ENCODE measurements at places on chromosomes 6 and 20.

GRCh38 chr6:127784468-127784867, 116.4 kb downstream of the THEMIS start:
- no peak for DNase-seq

- DNase-seq = no peak
These were observed 43.2 kb downstream of the NCOA3 start for GRCh38 chr20:47544852-47545251.

GRCh38 chr20:16261733-16262273, 311.4 kb downstream of the KIF16B start:
- no peak for DNase-seq

DNA sequence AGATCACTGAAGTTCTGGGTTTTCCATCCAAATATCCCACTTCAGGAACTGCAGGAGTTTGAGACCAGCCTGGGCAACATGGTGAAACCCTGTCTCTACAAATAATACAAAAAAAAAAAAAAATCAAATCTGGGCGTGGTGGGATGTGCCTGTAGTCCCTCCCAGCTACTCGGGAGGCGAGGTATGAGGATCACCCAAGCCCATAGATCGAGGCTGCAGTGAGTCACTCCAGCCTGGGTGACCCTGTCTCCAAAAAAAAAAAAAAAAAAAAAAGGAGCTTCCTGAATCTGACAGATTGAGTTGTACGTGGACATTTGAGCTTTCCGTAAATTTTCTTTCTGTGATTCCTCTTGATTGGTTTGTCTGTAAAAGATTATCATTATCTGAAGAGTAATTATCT, 55.6 kb downstream of the TULP4 start:
- DNase-seq = no peak

DNA sequence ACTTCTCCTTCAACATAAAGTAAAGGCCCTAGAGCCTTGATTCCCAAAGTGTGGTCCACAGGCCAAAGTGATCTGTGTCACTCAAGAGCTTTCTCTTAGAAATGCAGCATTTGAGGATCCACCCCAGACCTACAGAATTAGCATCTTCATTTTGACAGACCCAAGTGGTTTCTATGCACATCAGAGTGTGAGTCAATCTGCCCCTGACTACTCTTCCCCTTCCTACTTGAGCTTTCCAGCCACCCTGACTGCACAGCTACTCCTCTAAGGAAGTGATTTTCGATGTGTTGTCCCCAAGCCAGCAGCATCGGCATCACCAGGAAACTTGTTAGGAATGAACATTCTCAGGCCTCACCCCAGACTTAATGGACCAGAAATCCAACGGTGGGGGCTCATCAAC, 2.6 kb downstream of the MEP1A start:
- DNase-seq = no peak

DNA sequence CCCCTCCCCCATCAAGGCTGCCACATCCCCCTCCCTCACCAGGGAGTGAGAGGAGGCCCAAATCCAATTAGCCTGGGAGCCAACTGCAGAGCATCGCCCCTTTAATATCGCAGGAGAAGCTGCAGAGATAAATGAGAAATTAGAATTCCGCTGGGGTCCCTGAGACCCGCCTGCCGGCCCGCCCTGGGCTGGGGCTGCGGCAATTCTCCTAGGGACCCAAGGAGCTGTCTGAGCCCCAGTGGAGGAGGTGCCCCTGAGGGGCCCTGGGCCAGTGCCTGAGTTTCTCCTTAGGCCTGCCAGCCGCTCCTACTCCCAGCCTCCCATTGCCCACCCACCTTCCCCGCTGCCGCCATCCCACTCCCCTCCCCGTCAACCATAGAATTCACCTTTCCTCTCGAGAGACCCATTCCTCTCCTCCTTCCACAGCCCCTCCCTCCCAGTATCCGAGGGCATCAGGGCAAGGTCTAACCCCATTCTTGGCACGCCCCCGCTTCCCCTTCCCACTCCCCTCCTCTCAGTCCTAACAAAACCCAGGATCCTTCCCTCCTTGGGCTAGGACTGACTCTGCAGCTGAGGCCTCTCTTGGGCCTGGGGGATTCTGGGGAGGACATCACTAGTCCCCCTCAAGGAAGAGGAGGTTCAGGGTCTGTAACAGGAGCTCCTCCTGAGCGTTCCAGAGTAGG, 20.0 kb upstream of the CDH22 start:
- DNase-seq = no peak

- DNase-seq = no peak
These were observed 293.5 kb downstream of the ARHGAP18 start for GRCh38 chr6:129416337-129416990.

DNA sequence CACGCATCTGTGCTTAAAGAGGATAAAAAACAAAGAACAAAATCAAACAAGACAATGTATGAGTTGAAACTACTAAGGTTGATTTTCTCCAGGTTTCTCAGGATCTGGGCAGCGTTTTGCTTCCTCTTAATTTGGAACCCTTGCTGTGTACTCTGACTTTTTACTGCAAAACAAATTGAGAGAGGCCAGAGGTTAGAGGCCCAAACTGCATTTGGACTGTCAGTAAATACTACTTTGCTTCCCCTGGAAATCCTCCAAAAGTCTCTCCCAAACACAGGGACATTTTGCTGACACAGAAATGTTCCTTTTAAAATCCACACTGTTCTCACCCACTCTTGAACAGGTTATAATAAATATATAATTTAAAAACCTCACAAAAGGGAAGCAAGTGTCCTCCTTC, 1.1 kb downstream of the ARG1 start:
- no peak for DNase-seq

DNA sequence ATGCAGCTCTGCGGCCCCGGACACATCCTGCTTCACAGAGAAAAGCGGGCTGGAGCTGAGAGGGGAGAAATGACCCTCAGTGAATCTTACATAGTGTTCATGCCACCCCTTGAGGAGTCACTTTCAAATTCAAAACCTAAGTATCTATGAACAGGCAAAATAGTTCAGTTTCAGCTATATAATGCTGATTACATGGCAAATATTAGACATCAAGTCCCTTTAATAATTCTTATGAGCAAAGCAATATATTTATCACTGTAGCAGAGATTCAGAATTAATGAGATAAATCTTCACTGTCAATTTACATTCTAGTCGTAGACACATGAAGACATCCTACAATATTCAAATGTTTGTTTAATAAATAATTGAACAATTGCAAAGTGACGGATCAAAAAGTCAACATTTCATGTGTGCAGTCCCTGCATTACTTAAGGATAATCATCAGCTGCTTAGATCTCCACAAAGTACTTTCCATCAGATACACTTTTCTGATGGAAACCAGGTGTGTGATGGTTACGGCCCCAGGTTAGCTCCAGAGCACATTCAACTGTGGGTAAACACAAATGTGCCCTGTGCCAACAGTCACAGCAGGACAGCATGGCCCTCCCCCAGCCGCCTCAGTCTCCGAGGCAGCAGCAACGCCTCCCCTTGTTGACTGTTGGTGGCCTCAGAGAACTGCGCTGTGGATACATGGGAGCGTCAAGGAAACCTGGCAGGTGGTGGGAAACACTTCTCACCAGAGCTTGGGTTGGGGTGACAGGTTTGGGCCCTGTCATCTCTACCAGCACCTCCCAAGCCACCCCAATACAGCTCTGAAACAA, 787 bp upstream of the PRR18 start:
- DNase-seq = peak; percentile 98

DNA sequence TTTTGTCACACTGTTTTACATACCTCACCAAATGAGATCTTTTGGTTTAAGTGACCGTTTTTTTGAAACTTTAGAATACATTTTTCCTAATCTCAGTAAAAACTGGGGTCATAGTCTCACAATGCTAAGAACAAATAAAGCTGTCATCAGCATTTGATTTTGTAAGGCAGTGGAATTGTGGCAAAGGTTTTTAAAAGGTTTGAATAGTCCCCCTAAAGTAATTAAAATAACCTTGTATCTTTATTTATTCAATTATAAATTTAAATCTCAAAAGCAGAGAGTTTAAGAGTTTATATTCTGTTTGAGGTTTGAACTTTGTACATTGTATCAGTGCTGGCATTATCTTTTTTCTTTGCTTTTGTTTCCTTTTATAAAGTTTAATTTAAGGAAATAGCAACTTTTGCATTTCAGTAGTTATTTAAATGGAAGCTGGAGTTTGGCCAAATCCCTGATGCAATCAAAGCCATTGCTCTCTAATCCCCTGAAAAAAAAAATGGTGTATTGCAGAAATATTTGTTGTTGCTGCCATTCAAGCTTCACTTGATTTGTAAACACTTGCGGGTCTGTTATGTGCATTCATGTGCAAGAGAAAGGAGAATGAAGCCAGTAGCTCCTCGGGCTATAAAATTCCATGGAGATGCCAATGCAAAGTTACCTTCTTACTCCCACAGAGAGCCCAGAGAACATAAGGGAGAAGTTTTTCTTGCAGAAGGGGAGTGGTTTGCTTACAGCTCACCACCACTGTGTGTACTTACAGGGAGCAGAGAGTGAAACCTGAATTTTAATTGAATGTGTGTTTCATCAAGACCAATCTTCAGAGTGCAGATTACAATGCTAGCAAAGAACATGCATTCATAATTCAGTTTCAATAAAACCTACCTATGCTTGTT, 391.8 kb downstream of the ARHGAP18 start:
- peak; percentile 13 for DNase-seq

DNA sequence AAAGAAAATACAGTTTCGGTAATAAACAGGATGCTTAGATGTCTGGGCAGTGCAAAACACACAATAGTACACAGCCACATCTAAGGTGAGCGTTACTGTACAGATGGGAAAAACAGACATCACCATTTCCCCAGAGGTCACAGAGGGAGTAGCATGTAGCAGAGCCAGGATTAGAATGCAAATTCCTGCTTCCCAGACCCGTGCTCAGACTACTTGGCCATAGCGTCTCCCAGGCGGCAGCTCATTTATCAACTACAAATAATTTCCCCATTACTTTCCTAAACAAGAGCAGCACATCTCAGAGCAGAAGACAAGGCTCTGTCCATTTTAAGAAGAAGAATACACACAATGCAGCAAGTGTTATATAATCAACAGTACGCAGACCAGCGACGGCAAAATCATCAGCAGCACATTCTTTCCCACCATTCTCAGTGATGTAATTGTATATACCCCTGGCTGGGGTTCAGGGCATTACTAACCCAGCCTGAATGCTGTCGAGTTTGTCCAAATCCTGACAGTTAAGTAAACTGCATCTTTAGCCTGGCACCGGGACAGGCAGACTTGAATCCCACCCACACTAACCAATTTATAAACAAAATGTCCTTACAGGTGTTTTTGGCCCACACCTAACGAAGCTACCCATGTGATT, 61.9 kb downstream of the CNKSR3 start:
- peak; percentile 28 for DNase-seq

DNA sequence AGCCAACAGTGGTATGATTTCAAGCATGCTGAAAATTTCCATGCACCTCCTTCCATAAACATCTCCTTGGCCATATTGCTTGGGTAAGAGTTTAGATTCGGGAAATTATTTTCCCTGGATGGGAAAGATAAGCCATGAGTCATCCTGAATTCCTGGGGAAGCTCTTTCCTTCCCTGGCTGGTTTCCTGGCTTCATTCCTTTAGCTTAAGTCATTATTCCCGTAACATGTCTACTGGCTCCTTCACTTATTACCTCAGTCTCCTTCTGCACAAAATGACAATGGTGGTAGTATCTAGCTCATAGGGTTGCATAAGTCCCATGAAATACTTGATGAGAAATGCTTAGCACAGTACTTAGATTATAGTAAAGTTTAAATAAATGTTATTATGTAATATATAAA, 27.6 kb downstream of the TINAG start:
- DNase-seq = no peak

- DNase-seq = no peak
These were observed 17.2 kb downstream of the COL19A1 start for GRCh38 chr6:69883551-69883950.

DNA sequence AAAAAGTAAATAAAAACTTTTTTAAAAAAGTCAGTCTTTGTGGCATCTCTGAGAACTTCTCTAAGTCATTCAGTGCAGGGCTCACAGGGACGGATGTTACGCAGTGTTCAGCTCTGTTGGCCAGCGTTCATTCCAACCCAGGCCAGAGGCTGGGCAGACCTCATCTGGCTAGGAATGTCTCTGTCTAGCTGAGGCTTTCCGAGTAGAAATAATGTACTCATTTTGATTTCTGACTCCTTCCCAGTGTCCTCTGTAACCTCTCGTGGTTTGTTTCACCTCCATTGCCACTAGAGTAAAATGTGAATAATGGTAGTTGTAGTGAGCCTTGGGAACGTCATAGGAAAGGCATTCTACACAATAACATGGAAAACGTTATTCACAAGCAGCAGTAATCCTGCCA, 135.1 kb downstream of the TMEM242 start:
- no peak for DNase-seq

DNA sequence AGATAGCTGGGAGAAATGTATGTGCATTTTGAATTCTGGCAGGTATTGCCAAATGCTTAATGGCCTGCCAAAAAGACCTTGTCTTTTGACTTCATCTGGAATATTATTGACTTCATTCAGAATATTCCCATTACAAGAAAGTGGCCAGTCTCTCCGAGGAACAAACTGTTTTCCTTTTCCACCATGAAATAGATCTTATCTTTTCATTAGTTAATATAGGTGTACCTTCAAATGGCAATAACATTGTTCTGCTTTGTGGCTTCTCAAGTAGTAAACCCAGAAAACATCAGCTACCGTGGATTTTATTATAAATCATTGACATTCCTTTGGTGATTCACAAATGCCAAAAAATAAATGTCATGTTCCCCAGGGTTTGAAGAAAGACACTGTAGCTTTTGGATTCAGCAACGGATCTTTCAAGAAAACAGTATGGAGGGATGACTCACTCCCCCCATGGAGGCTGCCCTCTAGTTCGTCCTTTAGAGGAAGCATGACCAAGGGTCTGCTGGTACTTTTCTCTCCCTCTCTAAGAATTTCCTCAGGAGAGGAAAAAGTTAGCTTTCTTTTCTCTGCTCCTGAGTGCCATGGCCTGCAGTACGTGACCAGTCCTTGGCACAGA, 1.1 kb upstream of the RNF182 start:
- DNase-seq = no peak

DNA sequence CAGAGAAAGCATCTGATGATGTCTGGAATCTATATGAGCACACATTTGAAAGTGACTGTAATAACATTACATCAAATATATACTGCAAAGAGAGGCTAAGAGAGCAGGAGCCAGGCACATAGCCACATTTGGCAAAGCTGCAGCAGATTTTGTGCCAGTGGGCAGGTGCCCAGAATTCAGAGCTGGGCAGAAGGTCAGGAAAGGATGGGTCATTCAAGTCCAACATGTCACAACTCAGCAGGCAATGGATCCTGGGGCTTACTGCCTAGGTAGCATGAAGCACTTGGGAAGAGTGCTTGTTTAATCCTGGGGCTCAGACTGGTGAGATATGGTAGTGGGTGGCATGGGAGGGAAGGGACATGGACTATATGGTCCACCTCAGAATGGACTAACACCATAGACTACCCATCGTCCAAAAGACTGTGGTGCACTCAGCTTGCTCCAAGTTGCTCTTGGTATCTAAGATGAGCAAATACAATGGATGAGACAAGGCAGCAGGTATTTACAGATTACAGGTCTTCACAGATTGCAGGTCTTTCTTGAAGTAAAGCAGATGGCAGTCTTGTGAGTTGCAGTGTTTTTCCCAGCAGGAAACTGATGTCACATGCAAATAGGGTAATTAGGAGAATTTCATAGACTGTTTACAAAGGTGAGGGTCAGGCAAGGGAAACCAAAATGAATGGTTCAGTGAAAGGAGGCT, 31.2 kb upstream of the SHLD1 start:
- DNase-seq = no peak

- DNase-seq = no peak
These were observed 39.8 kb downstream of the MAP3K7 start for GRCh38 chr6:90547079-90547478.

- no peak for DNase-seq
These were observed 290.0 kb downstream of the HAO1 start for GRCh38 chr20:7650086-7650879.
